ENCODE measurements at places on chromosomes 1 and 21.
A peak's percentile ranks its signal among the peaks of the same experiment; 100 is the strongest.

- no peak for DNase-seq
Measured at GRCh38 chr1:33624261-33624990, 152.0 kb downstream of the ZSCAN20 start.

GRCh38 chr1:8465692-8466091 is 147.8 kb downstream of the SLC45A1 start:
- no peak for DNase-seq

GRCh38 chr21:29487154-29487553 is 188.4 kb downstream of the BACH1 start:
- DNase-seq: no peak

GRCh38 chr1:32388641-32389040 is 5.6 kb downstream of the BSDC1 start:
- no peak for DNase-seq

DNA sequence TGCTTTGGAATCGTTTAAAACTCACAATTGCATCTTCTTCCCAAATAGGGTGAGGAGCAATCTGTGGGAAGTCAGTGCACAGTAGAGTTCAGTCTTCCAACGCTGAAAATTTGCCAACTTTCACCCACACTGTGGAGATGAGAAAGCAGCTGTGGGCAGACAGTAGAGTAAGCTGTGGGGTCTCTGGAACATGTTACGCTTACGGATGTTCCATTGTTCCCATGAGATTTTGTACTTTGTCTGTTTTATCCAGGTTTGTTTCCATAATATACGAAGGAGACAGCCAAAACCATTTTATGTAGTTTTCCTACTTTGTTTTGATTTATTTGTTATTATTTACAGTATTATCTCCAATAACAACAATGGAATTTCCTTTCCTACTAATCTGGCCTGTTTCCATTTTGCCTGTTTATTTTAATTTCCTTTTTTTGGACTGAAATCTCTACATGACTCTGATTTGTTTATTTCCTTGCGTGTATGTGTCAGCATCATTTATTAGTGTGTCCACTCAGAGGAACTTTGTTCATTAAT is 65.1 kb upstream of the RGL1 start:
- DNase-seq: no peak

DNA sequence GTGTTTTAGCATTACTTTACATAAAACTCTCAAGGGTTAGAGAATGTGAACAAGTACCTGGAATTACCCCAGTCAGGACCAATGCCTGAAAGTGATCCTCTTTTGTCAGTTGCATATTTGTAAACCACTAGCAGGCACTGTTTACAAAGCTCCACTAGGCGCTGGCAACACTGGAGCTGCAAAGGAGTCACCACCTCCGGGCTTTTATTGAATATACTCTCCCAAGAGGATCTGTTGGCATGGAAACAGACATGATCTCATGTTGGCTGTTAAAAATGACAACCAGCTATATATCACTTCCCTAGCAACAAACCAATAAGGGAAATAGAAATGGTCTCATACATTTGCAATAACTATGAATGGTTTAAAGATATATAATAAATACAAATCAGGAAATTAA is 116.0 kb downstream of the TTLL7 start:
- no peak for DNase-seq

DNA sequence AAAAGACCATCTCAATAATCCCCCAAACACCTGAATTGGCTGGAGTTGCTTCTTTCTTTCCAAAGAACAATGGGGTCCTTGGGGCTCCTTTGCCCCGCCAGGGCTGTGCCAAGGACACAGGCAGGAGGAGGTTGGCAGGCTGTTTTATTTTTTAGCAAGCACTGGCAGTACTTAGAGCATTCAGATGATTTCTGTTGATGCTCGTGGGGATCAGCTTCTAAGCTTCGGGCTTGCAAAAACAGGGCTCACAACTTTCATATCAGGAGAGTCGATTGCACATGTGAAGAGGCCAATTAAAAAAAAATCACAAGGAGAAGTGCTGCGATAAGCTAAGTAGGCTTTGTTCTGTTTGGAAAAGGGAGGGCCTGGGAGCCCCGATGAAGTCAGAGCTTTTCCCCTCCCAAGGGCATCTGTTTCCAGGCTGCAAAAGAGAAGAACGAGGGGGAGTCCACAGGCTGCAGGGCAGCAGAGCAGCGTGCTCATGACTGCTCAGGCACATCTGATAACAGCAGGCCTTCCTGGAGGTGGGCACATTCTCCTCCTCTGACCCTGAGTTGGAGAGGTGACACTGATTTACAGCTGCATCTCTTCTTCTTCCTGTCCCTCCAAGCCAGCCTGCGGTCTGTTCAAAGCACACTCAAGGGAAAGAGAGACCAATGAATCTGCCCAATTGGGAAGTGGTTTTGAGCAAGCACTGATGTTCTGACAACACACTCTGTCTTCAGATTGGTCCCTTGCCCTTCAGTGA is 27.3 kb upstream of the BCAR3 start:
- no peak for DNase-seq

DNA sequence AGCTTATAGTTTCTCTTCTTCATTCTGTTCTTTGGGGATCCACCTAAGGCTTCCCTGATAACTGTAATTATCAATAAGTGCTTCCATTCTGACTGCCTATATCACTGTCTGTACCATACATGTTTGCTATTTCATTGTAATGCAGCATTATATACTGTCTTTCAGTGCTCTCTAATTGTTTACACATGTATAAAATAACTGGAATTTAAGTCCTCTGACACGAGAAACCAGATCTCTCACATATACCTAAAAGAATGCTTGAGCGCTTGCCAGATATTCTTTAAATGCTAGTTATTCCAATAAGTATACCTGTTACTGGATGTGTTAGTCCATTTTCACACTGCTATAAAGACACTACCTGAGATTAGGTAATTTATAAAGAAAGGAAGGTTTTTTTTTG is 34.7 kb downstream of the CELF3 start:
- DNase-seq: no peak

- peak; percentile 85 for DNase-seq
Measured at GRCh38 chr1:204806943-204807687, 63.5 kb upstream of the NFASC start.

DNA sequence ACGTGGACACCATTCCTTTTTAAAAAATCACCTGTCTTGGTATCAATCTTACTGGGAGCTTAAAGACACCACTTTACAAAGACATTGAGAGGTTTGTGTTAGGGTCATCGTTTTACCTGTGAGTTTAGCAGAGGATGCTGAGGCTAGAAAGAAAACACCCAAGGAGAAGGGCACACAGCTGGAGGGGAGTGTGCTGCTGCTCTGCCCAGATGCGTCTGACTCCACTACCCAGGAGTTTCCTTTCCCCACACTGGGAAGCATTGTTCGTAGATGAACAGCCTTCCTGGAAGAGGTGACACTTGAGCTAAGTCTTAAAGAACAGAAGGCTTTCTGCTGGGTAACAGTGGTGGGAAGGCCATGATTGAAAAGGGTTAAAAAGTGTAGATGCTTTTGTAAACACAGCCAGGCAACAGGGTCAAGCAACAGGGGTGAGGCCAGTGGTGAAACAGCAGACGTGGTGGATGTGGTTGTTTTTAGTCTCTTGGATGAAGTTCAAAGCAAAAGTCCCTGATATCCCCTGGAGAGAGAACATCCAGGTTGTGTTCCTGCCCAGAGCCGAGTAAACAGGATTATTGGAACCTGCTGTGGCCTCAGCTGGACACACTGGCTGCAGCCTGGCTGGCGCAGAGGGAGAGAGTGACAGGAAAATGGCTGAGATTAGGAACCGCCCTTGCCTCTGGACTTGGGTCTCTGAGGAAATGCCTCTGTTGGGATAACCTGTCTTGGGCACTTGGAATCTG is 198.6 kb upstream of the JUN start:
- no peak for DNase-seq

GRCh38 chr1:228976316-228976715 is 241.0 kb downstream of the RHOU start:
- no peak for DNase-seq

DNA sequence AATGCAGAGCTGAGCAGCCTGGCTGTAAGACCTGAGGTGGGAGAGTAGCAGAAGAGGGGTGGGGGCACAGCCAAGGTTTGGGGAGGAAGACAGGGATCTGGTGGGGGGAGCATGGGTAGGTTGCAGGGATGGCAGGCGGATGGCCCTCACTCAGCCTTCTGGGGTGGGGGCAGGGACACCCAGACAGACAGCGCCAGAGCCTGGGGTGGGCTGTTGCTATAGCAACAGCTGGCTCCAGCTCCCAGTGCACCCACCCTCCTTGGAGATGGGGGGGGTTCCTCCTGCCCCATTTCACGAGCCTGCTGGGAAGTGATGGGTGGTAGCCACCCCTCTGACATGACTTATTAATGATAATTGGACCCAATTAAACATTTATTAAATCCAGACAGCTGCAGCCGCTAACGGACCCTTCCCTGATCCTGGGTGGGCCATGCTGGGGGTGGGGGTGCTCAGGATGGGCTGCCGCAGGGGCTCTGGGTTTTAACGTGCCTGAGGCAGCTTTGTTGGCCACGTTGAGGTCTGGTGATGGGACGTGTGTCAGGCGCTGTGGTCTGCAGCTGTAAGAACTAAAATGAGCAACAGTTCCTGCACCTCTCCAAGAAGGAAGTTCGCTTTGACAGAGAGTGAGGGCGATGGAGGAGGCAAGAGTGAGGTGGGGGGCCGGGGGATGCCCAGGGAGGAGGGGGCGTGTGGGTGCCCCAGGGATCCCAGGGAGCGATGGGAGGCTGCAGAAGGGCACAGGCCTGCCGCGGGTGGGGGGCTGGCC is 19.4 kb downstream of the AGRN start:
- no peak for DNase-seq

DNA sequence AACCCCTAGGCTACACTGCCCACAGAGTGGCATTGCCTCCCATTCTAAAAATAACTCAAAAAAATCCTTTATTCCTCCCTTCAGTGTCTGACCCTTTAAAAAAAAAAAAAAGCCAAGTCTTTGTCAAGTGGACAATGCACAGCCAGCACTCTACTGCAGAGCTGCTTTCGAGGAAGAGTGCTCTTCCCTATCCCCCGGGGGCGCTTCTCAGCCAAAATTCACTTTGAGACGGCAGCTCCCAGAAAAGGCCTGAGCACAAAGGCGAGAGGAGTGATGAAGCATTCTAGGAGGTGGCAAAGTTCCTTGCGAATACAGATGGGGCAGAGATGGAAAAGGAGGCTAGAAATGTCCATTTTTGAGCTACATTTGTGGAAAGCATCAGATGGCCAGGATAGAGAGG is 23.3 kb downstream of the EPHA10 start:
- no peak for DNase-seq

DNA sequence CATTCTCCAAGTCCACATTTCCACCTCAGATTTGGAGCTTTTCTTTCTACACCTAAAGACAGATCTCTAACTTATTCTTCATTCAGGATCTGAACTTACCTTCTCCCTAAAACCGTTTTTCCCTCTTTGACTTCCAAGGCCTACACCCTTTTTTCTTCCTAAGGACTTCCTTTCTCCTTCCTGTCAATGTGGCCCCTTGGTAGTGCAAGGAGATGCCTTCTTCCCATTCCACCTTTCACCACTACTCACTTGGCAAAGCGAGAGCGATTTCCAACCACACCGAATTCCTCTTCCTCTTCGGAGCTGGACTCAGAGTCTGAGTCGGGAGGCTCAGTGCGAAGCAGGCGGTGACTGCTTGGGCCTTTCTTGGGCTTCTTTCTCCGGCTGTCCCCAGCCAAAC is 1.3 kb downstream of the EFCAB14 start:
- no peak for DNase-seq

GRCh38 chr1:228117335-228117734 is 8.2 kb upstream of the MRPL55 start:
- no peak for DNase-seq

DNA sequence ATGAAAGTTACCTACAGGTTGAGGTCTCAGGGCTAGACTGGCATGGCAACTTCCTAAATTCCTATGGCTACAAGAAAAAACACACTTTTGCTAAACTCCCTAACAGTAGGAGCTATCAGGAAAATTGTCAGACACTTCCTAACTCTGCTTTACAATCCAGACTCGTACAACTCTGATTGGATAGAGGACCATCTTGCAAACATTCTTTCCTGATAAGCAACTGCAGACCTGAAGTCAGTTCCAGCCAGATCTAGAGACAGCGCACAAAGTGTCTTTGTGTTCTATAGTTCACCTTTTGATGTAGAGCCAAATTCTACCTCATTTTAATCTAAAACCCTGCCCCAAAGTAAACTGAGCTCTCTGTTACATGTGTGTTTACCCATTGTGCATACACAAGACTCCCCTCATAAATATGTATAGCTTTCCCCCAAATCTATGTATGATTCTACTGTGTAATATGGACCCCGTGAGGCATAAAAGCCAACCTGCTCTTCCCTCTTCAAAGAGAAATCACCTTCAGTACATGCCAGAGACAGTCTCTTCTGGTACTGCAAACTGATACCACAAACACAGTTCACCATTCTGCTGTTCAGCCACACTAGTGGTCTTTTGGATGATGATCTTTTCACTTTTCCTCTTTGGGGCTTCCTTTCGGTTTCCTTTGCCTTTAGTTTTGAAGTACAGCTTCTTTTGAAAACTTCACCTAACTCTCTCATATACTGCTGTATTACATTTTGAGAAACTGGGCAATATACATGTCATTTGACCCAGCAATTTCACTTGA is 21.7 kb downstream of the ZP4 start:
- DNase-seq: no peak

DNA sequence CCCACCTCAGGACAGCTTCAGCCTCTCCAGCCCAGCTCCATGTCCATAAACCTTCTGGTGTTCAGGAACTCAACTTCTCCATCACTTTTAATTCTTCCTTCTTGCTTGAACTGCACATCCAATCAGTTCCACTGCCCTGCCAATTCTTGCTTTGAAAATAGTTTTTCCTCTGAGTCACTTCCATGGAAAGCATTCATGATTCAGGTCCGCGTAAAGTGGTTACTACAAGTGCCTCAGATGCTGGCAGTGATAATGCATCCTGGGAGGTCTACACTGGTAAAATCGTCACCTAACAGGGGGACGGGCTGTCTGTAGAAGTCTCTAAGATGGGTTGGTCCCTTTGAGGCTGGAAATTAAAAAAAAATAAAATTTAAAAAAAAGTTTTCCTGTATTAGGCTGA is 25.9 kb upstream of the RCAN1 start:
- no peak for DNase-seq

DNA sequence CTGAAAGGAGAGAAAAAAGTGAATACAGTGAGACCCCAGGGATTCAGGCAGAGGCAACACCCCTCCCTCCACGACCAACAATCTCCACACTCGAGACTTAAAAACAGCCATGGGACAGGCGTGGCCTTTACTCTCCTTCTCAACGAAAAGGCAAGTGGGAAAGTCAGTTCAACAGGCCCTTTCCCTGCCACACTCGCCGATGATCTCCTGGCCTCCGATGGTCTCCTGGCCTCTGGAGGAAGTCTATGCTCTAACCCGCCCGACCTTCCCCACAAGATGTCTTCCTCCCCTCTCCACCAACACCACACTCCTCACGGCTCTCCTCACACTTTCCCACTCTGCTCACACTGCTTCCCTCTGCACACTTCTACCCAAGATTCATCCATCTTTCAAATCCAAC is 7.6 kb downstream of the PSMG1 start:
- DNase-seq: no peak
